ENCODE measurements at places on chromosomes 2 and 18. TPM values are rescaled to one million over a fixed set of nuclear protein-coding genes. Genes with fewer than 3 reads are reported as not detected.

The SLC9A4 gene
- polyA plus RNA-seq, result 0.06 TPM

The ASAP2 gene
- 41.0 TPM for polyA plus RNA-seq

The MEMO1 gene
- polyA plus RNA-seq, result 124 TPM

The C1QL2 gene
- polyA plus RNA-seq, result not detected

The CFAP210 gene
- polyA plus RNA-seq, result 0.20 TPM

The PDE11A gene
- 0.89 TPM for polyA plus RNA-seq

The SLC4A3 gene
- 25.3 TPM for polyA plus RNA-seq

The CCDC102B gene
- polyA plus RNA-seq, result 8.7 TPM

The CROCC2 gene
- polyA plus RNA-seq, result not detected

The IRS1 gene
- polyA plus RNA-seq, result 7.4 TPM

The EGR4 gene
- not detected for polyA plus RNA-seq

The CRYGD gene
- not detected for polyA plus RNA-seq

The REG3G gene
- polyA plus RNA-seq, result not detected

The ANKRD29 gene
- 4.9 TPM for polyA plus RNA-seq

The DARS1 gene
- polyA plus RNA-seq, result 37.9 TPM

The C2orf81 gene
- polyA plus RNA-seq, result 3.3 TPM

The IL1A gene
- 0.14 TPM for polyA plus RNA-seq

The LOXHD1 gene
- polyA plus RNA-seq, result not detected

The INHA gene
- polyA plus RNA-seq, result 2.7 TPM

The FIGLA gene
- not detected for polyA plus RNA-seq

The RBKS gene
- 4.0 TPM for polyA plus RNA-seq

The FSHR gene
- polyA plus RNA-seq, result 0.36 TPM

The RGPD3 gene
- 0.74 TPM for polyA plus RNA-seq

The OTOS gene
- polyA plus RNA-seq, result not detected

The PAX3 gene
- 0.52 TPM for polyA plus RNA-seq

The NAT8 gene
- polyA plus RNA-seq, result not detected

The TAF1B gene
- polyA plus RNA-seq, result 11.2 TPM

The UGT1A4 gene
- polyA plus RNA-seq, result not detected

The ACKR3 gene
- 0.74 TPM for polyA plus RNA-seq

The G6PC2 gene
- not detected for polyA plus RNA-seq

The CCDC148 gene
- polyA plus RNA-seq, result 1.8 TPM

The RIT2 gene
- polyA plus RNA-seq, result 1.1 TPM

The EDAR gene
- not detected for polyA plus RNA-seq

The C2orf80 gene
- 71.5 TPM for polyA plus RNA-seq

The ARHGEF33 gene
- polyA plus RNA-seq, result 2.5 TPM

The ANKAR gene
- polyA plus RNA-seq, result 7.4 TPM

The SERPINB12 gene
- not detected for polyA plus RNA-seq

The VWA3B gene
- not detected for polyA plus RNA-seq

The STPG4 gene
- polyA plus RNA-seq, result not detected

The UCN gene
- polyA plus RNA-seq, result 3.1 TPM
